ENCODE measurements at places on chromosomes 12 and 14. TPM values are rescaled to one million over a fixed set of nuclear protein-coding genes. Genes with fewer than 3 reads are reported as not detected.

DNA sequence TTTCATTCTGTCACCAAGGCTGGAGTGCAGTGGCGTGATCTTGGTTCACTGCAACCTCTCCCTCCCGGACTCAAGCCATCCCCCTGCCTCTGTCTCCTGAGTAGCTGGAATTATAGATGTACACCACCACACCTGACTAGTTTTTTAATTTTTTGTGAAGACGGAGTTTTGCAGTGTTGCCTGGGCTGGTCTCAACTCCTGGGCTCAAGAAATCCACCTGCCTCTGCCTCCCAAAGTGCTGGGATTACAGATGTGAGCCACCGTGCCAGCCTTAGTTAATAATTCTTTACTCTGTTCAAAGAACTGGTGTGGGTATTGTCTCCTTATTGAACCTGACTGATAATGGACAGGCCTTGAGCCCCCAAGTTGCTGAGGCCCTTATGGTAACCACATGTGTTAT, 10.4 kb upstream of the KRT7 start:
- no peak for DNase-seq

The LRTM2 gene
- total RNA-seq, result 0.29 TPM

The TMED10 gene
- 275 TPM for total RNA-seq

The OXA1L gene
- 109 TPM for total RNA-seq

DNA sequence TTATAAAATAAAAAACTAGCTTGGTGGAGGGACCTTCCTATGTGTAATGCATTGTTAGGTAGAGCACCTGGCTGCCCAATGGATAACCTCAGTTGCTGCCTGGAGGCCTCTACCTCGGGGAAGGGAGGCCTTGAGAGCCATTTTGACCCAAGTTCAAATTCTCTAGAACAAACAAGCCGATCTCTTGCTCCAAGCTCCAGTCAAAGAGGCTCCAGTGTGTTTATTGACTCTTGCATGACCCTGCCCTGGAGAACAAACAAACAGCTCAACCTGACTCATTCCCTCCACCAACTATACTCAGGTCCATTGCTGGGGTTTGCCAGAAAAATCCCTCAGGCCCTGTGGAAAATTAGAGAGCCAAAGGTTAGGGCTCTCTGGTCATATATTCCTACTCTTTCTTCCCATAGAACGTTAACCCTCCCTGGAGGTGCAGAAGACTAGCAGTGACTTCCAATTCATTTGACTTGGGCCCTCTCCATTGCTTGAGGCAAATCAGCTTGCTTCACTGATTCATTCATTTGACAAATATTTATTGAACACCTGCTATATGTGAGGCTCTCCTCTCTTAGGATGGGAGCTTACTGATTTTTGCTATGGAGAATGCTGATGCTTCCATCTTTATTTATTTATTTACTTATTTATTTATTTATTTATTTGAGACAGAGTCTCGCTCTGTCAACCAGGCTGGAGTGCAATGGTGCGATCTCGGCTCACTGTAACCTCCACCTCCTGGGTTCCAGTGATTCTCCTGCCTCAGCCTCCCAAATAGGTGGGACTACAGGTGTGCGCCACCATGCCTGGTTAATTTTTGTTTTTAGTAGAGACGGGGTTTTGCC, 73.7 kb upstream of the CISTR start:
- no peak for DNase-seq

The TAS2R14 gene
- total RNA-seq, result 4.9 TPM

GRCh38 chr12:107134558-107134957, 41.2 kb upstream of the CRY1 start:
- DNase-seq, result peak; percentile 90

The METTL1 gene
- 30.8 TPM for total RNA-seq

The SLC25A47 gene
- total RNA-seq, result not detected

DNA sequence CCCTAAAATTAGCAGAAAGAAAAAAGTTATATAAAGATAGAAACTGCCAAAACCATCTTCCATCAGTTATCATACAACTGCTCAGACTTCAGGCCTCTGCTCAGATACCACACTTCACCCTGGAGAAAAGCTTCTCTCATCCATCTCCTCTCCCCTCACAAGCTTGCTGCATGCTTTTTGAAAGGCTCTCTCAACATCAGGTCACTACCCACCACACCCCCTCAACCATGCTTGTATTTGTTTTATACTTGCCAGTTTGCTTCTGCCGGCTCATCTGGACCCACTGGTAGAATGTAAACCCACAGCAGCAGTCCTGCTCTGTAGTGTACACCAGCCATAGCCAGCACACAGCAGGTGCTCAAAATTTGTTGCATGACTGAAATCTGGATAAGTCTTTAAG, 8.8 kb downstream of the PPP1CC start:
- peak; percentile 41 for DNase-seq

The KLHL33 gene
- 0.09 TPM for total RNA-seq

DNA sequence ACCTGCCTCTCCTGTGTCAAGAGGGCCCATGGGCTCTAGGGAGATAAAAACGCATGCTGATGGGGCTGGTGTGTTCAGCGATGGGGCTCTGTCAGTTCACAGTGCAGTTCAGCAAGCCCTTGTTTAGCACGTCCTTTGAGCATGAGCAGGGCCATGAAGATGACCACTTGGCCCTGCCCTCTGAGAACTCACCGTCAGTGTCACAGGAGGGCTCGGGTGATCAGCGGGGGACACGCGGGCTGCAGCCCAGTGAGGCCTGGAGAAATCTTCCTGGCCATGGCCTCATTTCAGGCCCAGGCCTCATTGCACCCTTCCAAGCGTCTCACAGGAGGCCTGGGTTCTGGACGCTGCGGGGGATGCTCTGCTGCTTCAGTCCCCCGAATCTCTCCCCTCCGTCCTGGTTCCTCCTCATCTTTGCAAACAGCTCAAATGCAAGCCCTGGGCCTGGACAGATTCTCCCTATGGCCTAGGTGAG, 181.6 kb downstream of the ADGRD1 start:
- DNase-seq, result no peak

DNA sequence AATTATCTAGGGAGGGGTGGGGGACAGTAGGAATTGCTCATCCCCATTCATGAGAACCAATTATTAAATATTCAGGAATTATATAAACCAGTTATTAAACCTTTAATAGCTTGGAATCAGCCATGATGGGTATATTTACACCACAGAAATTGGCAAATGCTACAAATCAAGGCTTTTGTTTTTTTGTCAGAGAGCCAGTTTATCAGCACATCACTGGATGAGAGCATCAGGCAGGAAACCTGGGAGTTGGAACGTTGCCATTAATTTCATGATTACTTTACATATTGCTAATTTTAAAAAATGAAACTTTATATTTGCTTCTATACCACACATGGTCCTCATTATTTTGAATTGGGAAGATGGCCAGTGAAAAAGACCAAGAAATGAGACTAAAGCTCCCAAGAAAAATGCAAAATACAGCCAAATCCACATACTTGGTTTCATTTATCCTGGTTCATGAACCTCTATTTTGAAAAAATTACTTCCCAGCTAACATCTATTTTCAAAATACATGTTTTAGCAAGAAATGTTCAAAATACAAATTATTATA, 48.4 kb downstream of the ATL1 start:
- no peak for DNase-seq

- DNase-seq, result peak; percentile 52
Observed at GRCh38 chr12:13277293-13277692, 80.8 kb downstream of the EMP1 start.

DNA sequence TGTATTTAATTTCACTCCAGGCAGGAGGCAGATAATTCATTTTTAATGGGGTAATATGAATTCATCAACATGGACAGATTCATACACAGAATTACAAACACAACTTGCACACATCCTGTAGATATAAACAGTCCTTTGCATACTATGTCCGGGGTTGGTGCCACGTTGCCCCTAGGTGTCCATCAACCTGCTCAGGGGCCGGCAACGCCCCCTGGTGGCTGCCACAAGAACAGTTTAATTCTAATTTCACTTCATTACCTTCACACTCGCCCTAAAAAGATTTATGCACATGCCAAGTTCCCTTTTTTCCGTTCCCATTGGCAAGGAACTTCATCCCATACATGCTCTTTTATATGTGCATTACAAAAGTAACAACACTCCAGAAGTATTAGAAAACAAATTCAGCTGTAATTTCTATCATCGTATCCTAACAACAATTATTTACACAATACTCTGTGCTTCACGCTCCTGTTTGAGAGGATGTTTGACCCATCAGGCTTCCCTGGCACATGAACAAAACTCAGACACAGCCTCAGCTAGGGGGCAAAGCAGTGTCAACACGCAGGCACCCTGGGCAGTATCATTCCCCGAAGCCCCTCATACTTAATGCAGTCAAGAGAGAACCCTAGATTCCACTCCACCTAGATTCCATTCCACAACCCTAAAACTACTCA, 15.5 kb downstream of the MANSC1 start:
- DNase-seq, result peak; percentile 89

The MORN3 gene
- total RNA-seq, result 0.89 TPM

The RIMBP2 gene
- total RNA-seq, result 2.8 TPM

DNA sequence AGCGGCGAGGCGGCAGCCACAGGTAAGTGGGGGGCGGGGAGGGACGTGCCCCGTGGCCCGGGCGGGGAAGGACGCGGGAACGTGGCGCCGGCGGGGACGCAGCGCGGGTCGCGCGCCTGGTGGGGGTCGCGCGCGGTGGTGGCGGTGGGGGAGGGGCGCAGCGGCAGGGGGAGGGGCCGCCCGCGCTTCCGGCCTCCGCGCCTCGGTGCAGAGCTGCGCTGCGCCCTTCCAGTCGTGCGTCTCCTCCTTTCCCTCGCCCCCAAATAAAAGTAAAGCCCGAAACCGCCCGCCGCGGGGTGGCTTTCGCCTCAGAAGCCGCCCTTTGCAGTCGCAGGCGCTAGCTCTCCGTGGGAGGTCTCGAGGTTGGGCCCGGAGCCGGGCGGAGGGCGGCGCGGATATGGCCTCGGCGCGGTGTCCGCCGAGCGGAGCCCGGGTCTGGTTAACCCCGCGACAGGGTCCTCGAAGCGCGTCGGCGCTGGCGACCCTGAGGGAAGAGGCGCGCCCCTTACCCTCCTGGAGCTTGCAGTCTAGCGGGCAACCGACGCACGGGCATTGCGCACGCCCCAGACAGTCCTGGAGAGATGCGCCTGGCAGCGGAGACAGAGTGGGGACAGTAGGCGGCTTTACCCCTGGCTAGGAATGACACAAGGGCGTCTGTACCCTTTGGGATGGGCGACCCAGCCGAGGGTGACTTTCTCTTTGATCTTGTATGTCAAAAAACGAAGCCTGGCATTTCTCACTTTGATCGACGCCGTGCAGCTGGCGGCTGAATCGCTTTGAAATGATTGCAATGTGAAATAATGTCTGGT, 589 bp downstream of the ATF1 start:
- peak; percentile 89 for DNase-seq

The CD4 gene
- total RNA-seq, result 0.99 TPM

GRCh38 chr12:2844786-2845185, 10.0 kb upstream of the NRIP2 start:
- no peak for DNase-seq

DNA sequence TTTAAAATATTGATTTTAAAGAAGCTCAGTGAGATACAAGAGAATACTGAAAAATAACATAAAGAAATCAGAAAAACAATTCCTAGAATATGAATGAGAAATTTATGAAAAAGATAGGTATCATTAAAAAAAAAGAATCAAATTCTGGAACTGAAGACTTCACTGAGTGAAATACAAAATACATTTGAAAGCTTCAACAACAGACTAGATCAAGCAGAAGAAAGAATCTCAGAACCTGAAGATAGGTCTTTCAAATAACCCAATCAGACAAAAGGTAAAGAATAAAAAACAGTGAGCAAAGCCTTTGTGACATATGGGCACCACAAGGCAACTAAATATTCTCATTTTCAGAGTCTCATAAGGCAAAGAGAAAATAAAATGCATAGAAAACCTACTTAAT, 29.4 kb downstream of the CEP83 start:
- DNase-seq, result no peak

- peak; percentile 22 for DNase-seq
Observed at GRCh38 chr12:120909633-120910298, 5.6 kb upstream of the SPPL3 start.

The MARS1 gene
- 254 TPM for total RNA-seq

- no peak for DNase-seq
Observed at GRCh38 chr12:52338241-52338960, 17.2 kb upstream of the KRT83 start.

GRCh38 chr12:94145191-94145983, 3.0 kb upstream of the PLXNC1 start:
- DNase-seq, result peak; percentile 23

The EPYC gene
- not detected for total RNA-seq

DNA sequence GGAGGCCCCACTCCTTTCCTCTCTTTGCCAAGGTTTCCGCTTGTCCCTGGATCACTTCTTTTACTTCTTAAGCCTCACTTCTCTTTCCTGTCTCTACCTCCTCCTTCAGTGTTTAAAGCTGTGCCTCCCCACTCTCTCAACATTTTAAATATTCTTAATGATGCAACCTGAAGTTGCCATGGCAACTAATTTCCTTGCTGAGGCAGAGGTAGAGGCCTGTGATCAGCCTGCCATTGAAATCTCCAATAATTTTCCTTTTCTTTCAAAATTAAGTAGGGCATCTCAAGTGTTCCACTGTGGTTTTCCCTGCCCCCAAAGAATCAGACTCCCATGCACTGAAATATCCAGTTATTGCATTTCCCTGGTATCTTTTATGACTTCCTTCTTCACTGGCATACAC, 108.6 kb upstream of the VRK1 start:
- no peak for DNase-seq

The B4GALNT3 gene
- 155 TPM for total RNA-seq

DNA sequence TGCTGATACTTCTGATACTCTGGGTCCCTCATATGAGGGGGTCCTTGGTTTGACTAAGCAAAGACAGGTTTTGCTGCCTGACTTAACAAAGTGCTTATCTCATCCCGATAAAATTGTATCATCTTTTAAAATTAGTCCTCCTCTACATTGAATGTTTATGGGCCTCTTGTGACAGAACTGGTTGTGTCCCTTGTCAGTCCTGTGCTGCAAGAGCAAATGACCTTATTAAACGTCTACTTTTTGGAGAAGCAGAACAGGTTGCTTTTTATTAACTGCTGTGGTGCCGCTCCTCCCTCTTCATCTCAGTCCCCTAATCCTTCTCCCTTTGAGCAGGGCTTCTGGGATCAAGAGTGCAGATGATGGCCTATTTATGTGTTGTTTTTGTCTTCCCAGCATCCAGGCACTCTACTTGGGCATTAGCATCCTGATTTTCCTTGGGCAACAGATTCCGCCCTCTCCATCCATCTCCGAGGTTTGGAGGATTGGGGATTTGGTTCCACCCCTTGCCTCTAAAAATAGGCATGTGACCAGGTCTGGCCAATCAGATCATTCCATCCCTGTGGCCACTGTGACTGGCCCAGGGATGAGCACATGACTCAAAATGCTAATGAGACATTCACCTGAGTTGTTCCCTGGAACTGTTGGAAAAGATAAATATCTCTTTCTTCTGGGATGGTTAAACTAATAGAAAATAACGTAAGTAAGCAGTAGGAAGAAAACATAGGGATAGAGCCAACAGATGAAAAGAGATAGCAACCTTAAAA, 2.9 kb upstream of the DENR start:
- DNase-seq, result peak; percentile 80

GRCh38 chr12:99389751-99390150, 257.8 kb upstream of the GARIN6 start:
- no peak for DNase-seq

DNA sequence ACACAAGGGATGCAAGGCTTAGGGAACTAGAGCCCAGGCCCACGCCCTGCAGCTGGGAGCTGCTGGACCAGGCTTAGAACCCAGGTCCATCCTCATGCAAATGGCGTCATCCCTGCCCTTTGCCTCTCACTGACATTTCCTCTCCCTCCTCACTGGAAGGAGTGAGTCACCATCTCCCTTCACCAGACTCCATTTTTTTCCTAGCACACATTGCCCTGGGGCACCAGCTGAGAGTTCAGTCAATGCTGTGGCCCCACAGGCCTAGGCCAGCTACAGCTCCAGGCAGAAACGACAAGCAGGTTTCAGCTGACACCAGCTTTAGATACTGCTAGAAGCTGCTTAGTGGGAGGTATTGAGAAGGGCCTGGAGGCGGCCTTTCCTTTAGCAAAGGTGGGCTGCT, 98.9 kb downstream of the RIMBP2 start:
- peak; percentile 55 for DNase-seq

Measured in endodermal cell (in vitro differentiated cells).